ENCODE measurements at places on chromosomes 5 and 9. TPM values are rescaled to one million over a fixed set of nuclear protein-coding genes. Genes with fewer than 3 reads are reported as not detected.

The FBP1 gene
- not detected for total RNA-seq

The SMIM32 gene
- 2.8 TPM for total RNA-seq

The SUSD3 gene
- total RNA-seq = 2.6 TPM

The AHRR gene
- 8.7 TPM for total RNA-seq

The NEUROG1 gene
- not detected for total RNA-seq

The LRRC70 gene
- 4.3 TPM for total RNA-seq

The CARD6 gene
- 2.4 TPM for total RNA-seq

The DBH gene
- total RNA-seq = 2.2 TPM

The VAV2 gene
- total RNA-seq = 21.6 TPM

The SPINK6 gene
- not detected for total RNA-seq

The KLF4 gene
- 7.4 TPM for total RNA-seq

- no peak for DNase-seq
Observed at GRCh38 chr9:29958469-29958868, 2385.2 kb upstream of the C9orf72 start.

DNA sequence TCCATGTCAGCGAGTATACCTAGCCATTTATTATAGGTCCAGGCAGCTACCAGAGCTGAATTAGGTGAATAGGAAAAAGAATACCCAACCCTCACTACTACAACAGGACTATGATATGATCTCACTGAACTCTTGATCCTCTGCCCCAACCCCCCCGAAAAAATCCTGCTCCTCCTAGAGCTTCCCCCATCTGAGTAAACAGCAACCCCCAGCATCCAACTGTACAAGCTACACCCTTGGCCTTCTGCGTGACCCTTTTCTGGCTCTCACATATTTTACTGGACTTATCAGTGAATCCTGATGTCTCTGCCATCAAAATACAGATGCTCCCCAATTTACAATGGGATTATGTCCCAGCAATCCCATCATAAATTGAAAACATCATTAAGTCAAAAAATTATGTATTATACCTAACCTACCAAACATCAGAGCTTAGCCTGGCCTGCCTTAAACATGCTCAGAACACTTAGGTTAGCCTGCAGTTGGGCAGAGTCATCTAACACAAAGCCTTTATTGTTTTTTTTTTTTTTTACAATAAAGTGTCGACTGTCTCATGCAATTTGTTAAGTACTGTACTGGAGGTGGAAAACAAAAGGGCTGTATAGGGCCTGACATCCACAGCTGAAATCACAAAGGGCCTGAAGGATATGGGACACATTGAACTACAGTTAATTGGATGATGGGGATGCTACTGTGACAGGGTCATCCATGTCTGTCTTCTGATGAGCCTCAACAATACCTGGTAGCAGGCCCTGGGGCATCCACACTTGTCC, 128.9 kb upstream of the ERCC6L2 start:
- no peak for DNase-seq

GRCh38 chr5:87588316-87588715, 175.6 kb upstream of the CCNH start:
- DNase-seq = no peak

DNA sequence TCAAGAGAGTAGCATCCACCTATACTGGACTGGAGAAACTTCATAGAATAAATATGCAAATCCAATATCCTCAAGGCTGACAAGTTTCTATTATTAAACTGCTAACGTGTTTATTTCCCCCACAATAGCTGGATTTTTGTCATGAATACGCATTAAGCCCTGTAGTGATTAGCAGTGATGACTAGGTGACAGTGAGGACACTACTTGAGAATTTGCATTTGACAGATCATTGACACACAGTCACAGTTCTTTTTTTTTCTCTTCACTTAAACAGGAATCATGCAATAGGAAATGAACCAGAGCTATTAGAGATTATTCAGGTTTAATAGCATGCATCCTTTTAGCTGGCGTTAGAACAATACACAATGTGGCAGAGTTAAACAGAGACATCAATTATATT, 35.3 kb downstream of the MPDZ start:
- no peak for DNase-seq

GRCh38 chr5:102691434-102691833, 63.7 kb upstream of the PAM start:
- no peak for DNase-seq

DNA sequence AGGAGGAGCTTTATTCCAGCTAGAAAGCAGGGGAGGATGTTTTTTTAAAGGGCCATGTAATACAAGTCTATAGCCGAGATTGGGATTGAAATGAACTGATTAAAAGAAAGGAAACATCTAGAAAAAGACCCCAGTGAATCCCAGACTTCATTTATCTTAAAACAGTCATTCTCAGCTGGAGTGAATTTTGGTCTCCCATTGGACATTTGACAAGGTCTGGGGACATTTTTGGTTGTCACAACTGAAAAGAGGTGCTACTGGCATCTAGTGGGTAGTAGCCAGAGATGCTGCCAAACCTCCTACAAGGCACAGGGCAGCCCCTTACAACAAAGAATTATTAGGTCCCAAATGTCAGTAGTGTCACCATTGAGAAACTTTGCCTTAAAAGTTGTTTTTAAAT, 16.3 kb upstream of the SPINK4 start:
- DNase-seq = no peak

- DNase-seq = no peak
Observed at GRCh38 chr5:94361832-94362796, 256.3 kb downstream of the KIAA0825 start.

GRCh38 chr9:90600029-90600428, 42.6 kb downstream of the DIRAS2 start:
- DNase-seq = no peak

GRCh38 chr9:126291925-126292324, 34.7 kb upstream of the MVB12B start:
- DNase-seq = no peak

DNA sequence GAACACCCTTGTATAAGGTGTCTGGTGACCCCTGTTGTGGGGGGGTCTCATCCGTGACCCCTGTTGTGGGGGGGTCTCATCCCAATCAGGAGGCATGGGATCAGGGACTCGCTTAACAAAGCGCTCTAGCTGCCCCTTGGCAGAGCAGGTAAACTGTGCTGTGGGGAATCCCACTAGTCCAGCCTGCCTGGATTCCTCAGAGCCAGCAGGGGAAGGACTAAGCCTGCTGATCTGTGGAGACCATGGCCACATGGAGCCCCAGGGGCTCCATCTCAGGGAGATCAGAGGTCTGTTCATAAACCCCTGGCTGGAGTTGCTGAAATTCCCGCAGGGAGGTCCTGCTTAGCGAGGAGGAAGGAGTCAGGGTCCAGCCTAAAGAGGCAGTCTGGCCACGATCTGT, 45.8 kb upstream of the TXNDC8 start:
- DNase-seq = no peak

- no peak for DNase-seq
Observed at GRCh38 chr5:2179861-2180260, 297.1 kb upstream of the IRX4 start.

DNA sequence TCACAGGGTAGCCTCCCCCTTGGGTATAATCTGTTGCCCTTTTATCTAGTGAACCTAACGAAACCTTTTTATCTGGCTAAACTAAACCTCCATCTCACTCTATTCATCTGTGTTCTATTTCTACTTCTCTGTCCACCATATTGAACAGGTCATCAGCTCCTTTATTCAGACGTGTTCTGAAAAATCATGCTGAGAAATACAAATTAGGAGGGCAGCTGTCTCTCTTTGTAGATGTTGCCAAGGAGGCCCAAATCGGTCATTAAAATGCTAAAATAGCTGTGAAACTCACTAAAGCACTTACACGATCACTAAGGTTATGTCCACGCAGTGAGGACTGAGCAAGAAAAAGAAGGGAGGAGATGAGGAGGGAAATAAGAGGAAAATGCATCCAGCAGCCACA, 115.6 kb upstream of the RETREG1 start:
- no peak for DNase-seq

DNA sequence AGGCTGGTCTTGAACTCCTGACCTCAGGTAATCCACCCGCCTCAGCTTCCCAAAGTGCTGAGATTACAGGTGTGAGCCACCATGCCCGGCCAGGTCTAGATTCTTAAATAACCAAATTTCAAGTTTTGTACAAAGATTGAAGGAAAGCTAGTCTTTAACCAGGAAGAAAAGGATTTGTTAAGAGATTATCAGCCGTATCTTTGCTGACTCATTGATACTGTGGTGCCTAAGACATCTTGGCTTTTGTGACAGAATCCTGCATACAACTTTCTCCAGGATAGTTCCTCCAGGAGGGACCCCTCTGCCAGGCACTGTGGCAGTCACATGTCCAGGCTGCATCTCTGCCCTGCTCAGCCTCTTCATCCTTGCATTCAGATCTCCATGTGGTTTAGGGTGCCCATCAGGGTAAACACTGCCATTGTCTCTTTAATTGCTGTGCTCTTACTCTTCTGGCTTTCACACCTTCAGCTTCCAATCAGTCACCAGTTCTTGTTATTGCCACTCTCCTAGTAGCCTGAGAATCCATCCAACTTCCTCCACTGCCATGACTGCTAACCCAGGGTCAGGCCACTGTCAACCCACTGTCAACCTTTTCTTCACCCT, 10.0 kb downstream of the MAP3K1 start:
- no peak for DNase-seq

- DNase-seq = no peak
Observed at GRCh38 chr5:71825992-71826391, 106.9 kb downstream of the CARTPT start.

GRCh38 chr9:98006127-98006796, 23.1 kb downstream of the ANP32B start:
- no peak for DNase-seq

DNA sequence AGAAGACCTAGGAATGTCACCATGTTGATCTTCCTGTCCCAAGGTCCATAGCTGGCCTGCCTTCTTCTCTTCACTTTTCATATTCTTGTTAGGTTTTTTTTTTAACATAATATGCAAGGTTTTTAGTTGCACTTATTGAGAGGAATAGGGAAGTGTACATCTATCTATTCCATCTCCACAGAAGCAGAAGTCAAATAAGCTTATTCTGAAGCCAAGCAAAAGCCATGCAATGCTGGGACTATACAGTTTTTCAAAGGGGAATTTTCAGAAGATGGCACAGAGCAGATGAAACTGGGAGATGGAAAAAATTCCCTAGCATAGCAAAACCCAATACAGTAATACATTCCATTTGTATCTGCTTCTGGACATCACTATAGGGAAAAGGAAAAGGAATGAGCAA, 447.6 kb downstream of the GADD45G start:
- DNase-seq = no peak

DNA sequence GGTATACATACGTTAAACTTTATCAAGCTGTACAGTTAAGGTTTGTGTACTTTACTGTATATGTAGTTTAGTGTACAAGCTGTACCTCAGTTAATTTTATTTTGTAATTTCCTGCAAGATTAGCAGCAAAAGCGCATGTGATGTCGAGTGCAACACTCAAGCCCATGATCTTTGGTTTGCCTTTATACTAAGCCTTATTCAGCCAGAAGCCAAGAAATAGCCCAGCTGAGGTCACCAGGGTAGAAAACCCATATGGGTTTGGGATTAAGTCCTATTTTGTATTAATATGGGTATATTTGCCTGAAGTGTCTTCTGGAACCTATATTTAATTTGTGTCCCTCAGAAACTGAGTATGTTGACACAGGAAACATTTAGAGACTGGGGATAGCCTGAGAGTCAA, 59.3 kb downstream of the ZFAND5 start:
- no peak for DNase-seq

DNA sequence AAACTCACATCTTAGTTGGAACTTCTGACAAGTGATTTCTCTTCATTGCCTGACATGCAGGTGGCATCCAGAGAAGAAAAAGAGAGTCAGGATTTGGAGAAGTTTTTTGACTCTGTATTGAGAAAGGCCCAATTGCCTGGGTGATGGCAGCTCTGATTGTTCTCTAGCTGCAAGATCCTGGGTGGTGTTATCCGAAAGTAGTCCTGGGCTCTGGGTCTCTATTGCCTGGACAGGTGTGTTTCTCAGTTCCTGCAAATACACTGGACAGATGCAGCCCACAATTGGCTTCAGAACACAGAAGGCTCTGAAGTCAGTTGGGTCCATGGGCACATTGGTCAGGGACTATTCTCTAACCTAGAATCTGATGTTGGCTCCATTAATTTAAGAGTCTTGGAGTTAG, 67.4 kb downstream of the RGS3 start:
- no peak for DNase-seq

DNA sequence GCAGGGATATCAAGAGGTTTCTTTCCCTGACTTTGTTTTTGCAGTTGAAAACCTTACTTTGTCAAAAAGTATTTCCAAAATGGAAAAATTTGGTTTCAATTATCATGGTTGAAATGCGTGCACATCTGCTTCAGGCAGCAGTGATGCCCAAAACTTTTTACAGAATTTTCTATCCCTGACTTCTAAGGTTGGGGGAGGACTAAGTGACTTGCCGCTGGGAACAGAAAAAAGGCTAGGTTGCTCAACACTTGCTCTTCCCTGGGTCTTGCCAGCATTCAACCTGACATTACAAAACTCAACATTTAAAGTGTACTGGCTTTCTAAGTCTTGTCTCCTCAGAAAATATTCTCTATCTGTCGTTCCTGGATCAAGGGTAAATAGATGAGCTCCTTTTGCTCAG, 4.7 kb downstream of the KLHL3 start:
- no peak for DNase-seq

DNA sequence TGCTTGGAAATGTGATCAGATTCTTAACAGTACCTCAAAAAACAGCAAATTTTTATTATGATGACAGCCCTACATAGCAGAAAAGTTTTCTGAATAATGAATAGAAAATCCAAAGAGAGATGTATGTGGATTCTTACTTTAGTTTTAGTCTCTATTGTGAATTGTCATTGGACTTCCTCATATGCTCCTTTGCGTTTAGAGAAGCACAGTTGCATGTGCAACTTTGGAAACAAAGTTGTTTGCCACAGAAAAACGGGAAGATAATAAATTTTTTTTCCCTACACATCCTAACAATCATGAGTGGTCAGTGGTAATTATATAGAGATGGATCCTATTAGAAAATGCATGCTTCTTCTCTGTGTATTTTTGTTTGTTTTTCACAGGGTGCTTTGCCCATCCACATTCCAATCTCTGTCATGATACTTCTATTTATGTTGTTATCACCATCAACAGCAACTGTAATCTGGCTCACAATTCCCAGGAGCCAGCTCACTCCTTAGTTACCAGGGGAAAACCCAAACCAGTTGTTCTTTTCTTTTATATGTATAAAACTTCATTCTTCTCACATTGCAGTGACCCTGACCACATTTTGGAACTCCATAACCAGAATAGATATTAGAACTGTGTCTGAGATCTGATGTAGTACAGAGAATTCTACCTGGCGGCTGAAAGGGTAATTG, 118.7 kb downstream of the NDUFS4 start:
- no peak for DNase-seq

- DNase-seq = no peak
Observed at GRCh38 chr5:91378752-91379211, 4.3 kb downstream of the ARRDC3 start.

Measured in dorsolateral prefrontal cortex (tissue), 122 donors.